Activated CD4-positive, alpha-beta T cell treated with anti-CD3 and anti-CD28 coated beads, Interleukin-2, amount 50 U/mL, for 1 hour (primary cell): ENCODE measurements at places on chromosomes 1 and 21.

DNA sequence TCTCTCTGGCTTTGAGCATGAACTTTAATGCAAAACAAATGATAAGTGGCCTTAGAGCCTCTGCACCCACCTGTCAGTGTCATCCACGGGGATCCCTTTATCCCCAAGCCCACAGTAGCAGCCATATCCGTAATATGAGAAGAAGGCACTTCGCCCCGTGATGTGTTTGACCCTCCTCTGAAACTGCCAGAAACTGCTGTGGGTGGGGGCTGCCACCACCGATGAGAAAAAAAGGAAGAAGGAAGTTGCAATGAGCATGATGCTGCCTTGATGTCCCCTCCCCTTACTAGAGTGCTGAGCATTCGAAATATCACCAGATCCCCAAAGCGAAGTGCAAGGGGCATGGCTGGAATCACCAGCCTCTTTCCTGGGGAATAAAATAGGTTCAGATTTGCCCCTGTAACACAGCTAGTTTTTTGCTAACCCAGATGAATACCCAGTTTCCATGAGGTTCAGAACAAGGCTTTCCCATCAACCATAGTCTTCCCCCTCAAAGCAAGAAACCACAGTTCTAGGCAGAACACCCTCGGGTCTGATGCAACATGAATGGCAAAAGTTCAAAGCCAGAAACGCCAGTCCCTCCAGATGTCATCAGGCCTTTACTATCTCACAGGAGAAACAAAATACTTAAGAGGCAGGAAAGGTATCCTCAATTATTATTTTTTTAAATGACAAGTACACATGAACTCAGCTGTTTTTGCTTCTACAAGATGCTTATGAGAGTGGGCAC is 10.8 kb upstream of the UBXN10 start:
- no peak for DNase-seq

- DNase-seq = peak; percentile 37
Measured at GRCh38 chr1:183622884-183623785, 12.4 kb downstream of the ARPC5 start.

DNA sequence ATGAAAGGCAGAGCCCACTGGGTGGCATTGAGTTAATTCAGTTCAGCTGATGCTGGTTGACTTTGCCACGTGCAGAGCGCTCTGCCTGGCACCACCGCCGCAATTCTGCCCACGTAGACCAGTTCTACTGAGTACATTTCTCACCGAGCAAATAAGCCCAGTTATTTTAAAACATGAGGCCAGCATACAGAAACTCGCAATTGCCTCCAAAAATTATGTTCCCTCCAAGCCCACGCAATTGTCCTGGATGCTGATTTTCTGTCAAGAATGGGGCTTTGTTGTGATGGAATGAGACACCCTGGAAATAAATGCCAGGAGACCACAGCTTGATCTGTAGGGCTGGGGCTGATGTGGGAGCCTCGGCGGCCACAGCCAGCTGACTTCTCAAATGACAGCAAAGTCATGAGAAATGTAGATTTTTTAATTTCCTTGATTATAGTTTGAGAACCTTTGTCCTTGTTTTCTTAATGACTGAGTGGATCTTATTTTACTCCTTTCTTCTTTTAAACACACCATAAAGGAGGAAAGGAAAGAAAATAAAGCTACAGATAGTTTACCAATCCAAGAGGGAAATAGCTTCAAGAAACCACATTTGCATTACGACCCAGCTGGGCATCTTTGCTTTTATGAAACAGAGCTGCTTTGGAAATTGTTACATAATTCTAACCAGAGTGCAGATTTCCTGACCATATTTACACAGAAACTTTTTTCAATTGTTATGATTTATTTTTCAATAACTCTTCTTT is 11.6 kb upstream of the PARP1 start:
- DNase-seq = no peak

DNA sequence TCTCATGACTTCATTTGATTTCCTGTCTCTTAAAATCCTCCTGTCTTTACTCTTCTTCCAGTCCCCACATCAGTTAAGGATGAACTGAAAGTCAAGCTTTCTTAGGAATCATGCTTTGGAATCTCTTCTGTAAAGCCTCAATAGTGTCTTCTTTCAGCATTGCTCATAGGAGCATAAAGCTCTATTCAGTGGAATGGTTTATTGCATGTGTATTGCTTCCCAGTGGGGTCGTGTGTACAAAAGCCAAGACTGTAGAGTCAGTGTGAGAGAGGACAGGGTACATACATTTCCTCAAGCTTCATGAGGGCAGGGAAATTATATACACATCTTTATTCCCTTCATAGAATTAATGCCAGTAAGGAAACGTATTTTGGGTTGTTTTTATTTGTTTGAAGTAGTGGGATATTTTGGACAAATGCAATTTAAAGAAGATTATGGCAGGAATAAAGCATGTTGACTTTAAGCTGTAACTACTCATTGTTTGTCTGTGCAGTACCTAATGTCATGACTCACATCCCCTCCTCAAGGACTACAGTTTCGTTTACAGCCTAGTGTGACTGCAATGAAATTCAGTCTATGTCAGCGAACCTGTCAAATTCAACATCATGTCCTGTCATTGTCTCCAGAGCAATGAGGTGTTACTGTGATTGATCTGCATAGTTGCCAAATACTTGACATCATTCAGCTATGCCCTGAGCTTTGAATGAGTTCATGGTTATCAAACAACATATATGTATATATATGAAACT is 2164.2 kb downstream of the NCAM2 start:
- DNase-seq = no peak

- DNase-seq = no peak
Measured at GRCh38 chr1:167654975-167655575, 25.0 kb downstream of the RCSD1 start.

- no peak for DNase-seq
Measured at GRCh38 chr21:41761934-41762635, 4.8 kb downstream of the RIPK4 start.

DNA sequence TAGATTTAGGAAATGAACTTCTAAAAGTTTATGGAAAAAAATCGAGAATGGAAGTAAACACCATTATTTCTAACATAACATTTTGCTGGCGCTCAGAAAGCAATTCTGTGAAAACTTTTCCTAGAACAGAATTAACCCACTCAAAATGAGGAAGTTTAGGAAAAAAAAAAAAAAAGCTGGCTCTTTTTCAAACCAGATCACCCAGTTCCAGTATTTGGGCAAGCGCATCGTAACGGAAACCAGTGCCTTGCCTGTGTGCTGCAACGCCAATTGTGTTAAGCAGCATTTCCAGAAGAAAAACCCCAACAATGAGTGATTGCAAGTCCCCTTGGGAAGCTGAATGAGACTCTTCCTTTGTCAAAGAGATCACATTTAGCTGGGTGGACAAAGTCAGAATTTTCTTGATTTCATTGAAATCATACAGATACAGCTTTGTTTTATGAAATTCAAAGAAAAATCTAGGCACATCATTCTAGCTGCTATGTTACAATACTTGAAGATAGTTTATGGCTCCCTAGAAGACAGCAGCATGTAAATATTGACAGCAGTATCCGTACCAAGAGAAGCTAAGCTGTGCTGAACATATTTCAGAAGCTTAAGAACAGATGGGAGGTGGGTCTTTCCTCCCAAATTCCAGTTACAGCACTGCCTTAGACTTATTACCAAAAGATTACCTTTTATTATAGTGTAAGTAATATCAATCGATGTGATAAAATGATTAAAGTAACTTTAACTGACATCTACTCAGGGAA is 113.4 kb downstream of the ERG start:
- DNase-seq = no peak

DNA sequence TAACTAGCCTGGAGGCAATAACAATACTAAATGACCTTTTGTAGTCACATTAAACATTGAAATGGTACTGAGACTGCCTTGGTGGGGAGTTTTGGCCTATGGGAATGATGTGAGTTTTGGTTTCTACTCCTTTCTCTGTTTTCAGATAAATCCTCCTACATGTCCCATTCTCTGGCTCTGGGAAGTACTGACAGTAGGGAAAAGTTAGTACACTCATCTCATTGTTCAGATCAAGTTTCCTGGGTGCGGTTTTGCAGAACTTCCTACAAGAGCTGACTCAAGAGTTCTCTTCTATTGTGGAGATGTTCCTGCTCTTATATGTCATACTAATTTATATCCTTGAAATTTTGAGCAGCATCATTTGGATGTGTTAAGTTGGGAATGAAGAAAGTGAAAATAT is 74.2 kb upstream of the MACF1 start:
- DNase-seq = no peak

DNA sequence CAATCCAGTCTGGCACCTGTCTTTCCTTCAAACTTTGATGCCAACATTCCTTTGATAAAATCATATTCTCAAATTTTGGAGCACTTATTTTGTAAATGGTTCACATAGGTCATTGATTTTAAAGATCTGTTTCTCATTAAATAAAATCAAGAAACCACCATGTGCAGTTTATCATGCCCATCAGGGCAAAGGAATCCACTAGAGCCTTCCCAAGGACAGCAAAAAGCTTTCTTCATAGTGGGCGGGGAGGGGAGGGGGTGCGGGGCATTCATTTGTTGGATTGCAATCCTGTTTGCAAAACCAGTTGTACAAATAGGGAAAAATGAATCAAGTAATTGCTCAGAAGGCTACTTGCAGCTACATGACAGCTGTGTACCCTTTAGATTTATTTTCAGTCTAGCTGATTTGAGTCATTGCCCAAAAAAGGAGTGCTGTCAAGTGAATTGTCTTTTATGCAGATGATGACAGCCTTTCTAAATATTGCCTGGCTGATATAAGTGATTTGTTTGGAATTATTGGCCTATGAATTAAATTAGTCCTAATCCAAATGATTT is 23.0 kb downstream of the LRRC8B start:
- DNase-seq = no peak

- no peak for DNase-seq
Measured at GRCh38 chr1:92399076-92399475, 87.6 kb downstream of the GFI1 start.

- no peak for DNase-seq
Measured at GRCh38 chr1:188188317-188188716, 1359.6 kb downstream of the PLA2G4A start.

GRCh38 chr21:44521301-44521927 is 18.6 kb downstream of the KRTAP10-1 start:
- DNase-seq = no peak

DNA sequence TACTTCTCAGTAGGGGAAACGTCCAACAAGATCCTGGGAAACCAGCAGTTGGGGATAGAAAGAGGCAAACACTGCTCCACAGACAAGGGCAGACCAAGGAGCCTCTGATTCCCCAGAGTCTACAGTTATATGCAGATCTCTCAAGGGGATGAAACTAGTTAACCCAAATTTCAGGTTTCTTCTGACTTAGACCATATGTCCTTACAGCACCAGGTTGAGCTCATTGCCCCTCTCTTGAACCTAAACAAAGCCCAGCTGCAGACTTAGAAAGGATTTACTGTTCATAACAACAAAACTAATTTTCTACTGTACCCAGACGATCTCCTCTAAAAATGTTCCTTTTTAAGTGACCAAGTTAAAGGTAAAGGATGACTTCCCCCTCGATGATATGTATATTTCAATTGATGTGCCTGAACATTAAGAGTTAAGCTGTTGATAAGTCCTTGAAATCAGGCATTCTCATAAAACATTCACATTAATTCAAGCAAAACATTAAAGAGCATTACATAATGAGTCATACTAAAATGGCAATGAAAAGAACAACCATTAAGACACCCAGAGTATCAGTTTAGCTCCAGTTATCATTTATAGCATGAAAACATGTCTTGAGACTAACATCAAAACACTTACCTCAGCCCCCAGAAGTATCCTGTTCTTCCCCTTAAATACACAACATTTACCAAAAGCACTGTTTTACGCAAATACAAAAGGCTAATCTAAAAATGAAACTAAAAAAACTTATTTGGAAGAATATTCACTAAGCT is 24.1 kb downstream of the SMYD3 start:
- DNase-seq = no peak

DNA sequence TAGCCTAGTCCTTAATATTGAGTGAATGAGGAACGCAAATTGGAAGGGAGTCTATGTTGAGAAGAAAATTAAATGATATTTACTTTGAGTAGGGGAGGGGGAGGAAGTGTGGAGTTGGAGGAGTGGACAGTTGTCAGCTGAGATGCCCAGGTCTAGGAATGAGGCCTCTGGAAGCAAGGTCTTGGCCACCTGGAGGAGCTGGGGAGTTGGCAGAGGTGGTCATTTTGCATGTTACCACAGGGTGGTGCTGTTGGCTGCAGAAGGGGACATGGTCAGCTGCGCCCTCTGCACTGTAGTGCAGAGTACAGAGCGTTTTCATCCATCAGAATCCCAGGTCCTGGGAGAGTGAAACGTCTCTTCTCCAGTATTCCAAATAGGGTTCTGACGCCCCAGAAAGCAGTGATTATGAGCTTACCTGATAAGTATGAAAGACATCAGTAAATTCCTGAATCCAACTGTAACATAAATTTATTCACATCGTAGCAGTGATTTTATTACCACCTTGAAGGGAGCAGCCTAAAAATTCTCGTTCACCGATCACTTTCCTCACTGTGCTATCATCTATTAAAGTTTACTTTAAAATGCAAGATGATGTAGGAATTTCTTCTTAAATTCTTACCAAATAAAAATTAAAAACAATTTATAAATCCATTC is 13.8 kb downstream of the PARK7 start:
- DNase-seq = peak; percentile 21

GRCh38 chr1:19844731-19845495 is 29.8 kb upstream of the RNF186 start:
- DNase-seq = no peak

- DNase-seq = no peak
Measured at GRCh38 chr1:26555550-26555981, 26.0 kb downstream of the RPS6KA1 start.

GRCh38 chr1:246261639-246262038 is 245.4 kb downstream of the SMYD3 start:
- DNase-seq = no peak

DNA sequence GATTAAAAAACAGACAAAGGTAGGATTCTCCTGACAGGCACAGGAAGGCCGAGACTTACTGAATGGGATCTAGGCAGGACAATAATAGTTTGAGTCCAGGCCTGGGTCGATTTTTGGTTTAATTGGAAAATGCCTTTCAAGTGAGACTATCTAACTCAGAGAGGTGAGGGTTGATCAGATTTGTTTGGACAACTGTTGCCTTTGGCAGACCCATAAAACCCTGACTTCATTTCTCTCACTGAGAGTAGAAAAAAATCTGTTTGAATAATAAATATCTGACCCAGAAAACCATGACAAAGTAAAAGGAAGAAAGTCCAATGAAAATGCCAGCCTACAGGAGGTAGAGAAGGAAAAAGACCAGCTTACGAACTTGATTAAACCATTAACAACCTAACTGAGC is 12.3 kb upstream of the SLC30A10 start:
- DNase-seq = no peak

GRCh38 chr1:173210283-173210682 is 3.2 kb upstream of the TNFSF4 start:
- no peak for DNase-seq
